Chondrocyte (in vitro differentiated cells): ENCODE measurements at places on chromosomes 16 and 17. TPM values are rescaled to one million over a fixed set of nuclear protein-coding genes. Genes with fewer than 3 reads are reported as not detected.
A peak's percentile ranks its signal among the peaks of the same experiment; 100 is the strongest.

GRCh38 chr17:55751720-55752250 lies 934 bp downstream of the PCTP start:
- H3K27ac ChIP-seq = peak overlapping the region; percentile 66
- peaks cover 20% of the 10 kb centered on the region for H3K4me1 ChIP-seq
- no peaks in the 10 kb centered on the region for H3K27me3 ChIP-seq
- peaks cover 1% of the 10 kb centered on the region for H3K36me3 ChIP-seq
- no peak for DNase-seq

DNA sequence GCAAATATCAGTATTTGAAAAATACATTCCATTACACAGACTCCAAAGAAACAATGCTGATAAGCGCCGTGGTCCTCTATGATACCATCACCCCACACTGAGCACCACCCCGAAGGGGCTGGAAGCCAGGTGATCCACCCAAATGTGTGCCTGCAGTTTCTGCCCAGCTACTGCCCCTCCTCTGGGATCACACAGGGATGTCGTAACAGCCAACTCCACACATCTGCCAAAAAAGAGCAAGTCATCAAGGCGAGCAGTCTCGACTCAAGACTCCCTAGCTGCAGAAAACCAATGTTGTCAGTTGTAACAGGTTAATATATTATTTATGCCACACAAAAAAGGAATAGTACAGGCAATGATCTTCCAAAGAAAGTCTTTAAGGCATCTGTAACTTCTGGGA lies 21.0 kb downstream of the CYB5D2 start:
- H3K4me1 ChIP-seq = peaks cover 19% of the 10 kb centered on the region
- no peaks in the 10 kb centered on the region for H3K27me3 ChIP-seq
- no peak overlapping the region for H3K4me3 ChIP-seq
- peak; percentile 17 for DNase-seq
- H3K36me3 ChIP-seq = peaks cover 30% of the 10 kb centered on the region

The LITAFD gene
- not detected in 3 replicates for total RNA-seq

DNA sequence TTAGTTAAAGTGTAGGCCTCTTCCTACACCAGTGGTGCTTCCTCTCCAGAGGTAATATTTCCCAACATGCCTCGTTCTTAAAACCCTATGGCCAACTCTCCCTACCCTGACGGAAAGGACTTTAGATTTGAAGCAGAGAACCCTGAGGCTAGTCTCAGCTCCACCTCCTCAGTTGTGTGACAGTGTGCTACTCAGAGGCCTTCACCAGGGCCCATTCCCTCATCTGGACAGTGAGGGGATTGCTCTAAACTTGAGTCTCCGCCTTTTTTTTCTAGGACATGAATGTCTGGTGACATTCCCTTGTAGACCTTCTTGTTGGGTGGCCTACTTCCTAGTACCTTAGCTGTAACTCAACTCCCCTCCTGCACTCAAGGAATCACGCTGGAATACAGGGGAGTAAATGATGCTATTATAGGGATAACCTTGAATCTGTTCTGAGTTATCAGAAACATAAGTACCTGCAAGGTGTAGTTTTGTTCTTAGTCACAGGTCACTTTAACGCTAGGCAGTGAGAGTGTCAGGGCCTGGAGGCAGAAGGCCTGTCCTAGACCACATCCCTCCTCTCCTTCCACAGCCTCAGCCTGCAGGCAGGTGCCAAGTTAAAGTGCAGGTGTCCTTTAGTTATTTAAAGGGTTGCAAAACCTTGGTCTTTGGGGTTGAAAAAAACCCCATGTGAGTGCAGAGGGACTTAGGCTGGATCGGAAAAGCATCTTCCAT lies 26.9 kb downstream of the LDHD start:
- peak; percentile 41 for DNase-seq
- no peak overlapping the region for H3K27ac ChIP-seq
- H3K27me3 ChIP-seq = no peaks in the 10 kb centered on the region
- H3K4me1 ChIP-seq = peaks cover 28% of the 10 kb centered on the region

- DNase-seq = no peak
- no peak overlapping the region for H3K27ac ChIP-seq
- H3K4me3 ChIP-seq = no peak overlapping the region
- H3K27me3 ChIP-seq = no peaks in the 10 kb centered on the region
- H3K36me3 ChIP-seq = no peaks in the 10 kb centered on the region
Observed at GRCh38 chr17:33874617-33875060, 380.4 kb upstream of the CCL2 start.

DNA sequence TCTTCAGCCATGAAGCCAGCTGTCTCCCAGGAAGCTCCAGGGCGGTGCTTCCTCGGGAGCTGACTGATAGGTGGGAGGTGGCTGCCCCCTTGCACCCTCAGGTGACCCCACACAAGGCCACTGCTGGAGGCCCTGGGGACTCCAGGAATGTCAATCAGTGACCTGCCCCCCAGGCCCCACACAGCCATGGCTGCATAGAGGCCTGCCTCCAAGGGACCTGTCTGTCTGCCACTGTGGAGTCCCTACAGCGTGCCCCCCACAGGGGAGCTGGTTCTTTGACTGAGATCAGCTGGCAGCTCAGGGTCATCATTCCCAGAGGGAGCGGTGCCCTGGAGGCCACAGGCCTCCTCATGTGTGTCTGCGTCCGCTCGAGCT lies 14.1 kb downstream of the STH start:
- no peak overlapping the region for H3K4me3 ChIP-seq
- H3K27me3 ChIP-seq = no peaks in the 10 kb centered on the region
- H3K27ac ChIP-seq = no peak overlapping the region

- H3K4me1 ChIP-seq = no peaks in the 10 kb centered on the region
- no peaks in the 10 kb centered on the region for H3K27me3 ChIP-seq
- no peak overlapping the region for H3K27ac ChIP-seq
- H3K36me3 ChIP-seq = no peaks in the 10 kb centered on the region
Observed at GRCh38 chr16:25978218-25978617, 286.5 kb downstream of the HS3ST4 start.

DNA sequence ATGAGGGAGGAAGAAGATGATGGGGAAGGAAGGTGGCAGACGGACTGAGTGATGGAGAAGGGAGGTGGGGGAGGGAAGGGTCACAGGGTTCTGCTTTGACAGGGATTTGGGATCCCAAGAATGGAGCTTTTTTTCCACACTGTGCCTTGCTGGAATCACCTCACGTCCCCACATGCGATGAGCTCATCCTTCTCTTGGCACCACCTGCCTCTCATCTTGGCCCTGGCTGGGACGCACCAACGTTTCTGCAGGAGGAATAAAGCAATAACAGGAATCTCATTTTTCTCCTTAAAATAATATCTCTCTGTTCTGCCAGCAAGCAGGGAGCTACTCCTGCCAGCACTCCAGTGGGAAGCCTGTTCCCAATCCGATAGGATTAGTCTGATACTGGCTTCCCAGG lies 47.8 kb downstream of the MEOX1 start:
- no peaks in the 10 kb centered on the region for H3K4me1 ChIP-seq
- H3K27ac ChIP-seq = no peak overlapping the region
- peaks cover 2% of the 10 kb centered on the region for H3K27me3 ChIP-seq
- H3K4me3 ChIP-seq = no peak overlapping the region
- no peaks in the 10 kb centered on the region for H3K36me3 ChIP-seq

The PLA2G10 gene
- total RNA-seq = not detected in 3 replicates

DNA sequence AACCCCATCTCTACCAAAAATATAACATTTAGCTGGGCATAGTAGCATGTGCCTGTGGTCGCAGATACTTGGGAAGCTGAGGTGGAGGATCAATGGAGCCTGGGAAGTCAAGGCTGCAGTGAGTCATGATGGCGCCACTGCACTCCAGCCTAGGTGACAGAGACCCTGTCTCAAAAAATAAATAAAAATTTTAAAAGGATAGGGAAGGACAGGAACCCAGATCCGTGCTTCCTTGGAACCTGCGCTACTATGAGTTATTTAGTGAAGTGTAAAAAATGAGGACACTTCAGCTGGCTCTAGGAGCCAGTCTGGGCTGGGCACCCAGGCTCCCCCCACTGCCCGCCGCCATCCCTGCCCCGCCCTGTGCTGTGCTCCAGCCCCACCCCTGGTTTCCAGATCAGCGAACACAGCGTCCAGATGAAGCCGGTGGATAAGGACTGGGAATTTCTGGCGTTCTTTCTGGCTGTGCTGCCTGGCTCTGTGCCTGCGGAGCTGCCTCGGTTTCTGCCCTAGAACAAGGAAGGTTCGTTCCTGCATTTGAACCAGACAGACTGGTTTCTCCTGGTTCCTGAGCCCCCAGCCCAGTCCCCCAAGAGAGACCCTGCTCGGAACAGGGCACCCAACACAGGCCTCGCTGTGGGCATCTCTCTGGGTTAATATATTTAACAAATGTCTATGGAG lies 18.5 kb downstream of the PLLP start:
- H3K27me3 ChIP-seq = no peaks in the 10 kb centered on the region
- DNase-seq = no peak
- no peak overlapping the region for H3K27ac ChIP-seq
- no peak overlapping the region for H3K4me3 ChIP-seq
- peaks cover 3% of the 10 kb centered on the region for H3K4me1 ChIP-seq

GRCh38 chr16:66121466-66121865 lies 245.0 kb upstream of the CDH5 start:
- H3K27ac ChIP-seq = peak overlapping the region; percentile 37
- peaks cover 15% of the 10 kb centered on the region for H3K4me1 ChIP-seq
- no peak overlapping the region for H3K4me3 ChIP-seq
- DNase-seq = no peak
- H3K36me3 ChIP-seq = no peaks in the 10 kb centered on the region

GRCh38 chr16:50265716-50266336 lies 525 bp upstream of the ADCY7 start:
- H3K36me3 ChIP-seq = no peaks in the 10 kb centered on the region
- peaks cover 4% of the 10 kb centered on the region for H3K27me3 ChIP-seq
- H3K4me1 ChIP-seq = peaks cover 23% of the 10 kb centered on the region
- H3K27ac ChIP-seq = peak overlapping the region; percentile 63

- no peaks in the 10 kb centered on the region for H3K36me3 ChIP-seq
- H3K4me3 ChIP-seq = no peak overlapping the region
- no peaks in the 10 kb centered on the region for H3K4me1 ChIP-seq
Observed at GRCh38 chr17:8341456-8341855, 1.8 kb downstream of the ODF4 start.

DNA sequence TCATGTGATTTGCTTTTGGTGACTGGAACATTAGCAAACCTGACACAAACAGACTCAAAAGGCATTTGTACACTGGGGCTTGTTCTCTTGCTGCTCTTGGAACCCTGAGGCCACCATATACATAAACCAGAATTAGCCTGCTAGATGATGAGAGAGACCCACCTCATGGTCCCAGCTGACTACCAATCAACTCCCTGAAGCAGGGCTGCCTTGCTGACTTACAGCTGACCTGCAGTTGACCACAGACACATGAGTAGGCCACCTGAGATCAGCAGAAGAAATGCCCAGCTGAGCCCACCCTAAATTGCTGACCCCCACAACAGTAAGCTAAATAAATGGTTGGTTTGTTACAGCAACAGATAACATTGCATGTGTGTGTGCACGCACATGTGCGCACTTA lies 28.7 kb downstream of the BRIP1 start:
- H3K27ac ChIP-seq = no peak overlapping the region
- H3K4me3 ChIP-seq = no peak overlapping the region
- no peaks in the 10 kb centered on the region for H3K27me3 ChIP-seq
- H3K4me1 ChIP-seq = peaks cover 16% of the 10 kb centered on the region
- peaks cover under 1% of the 10 kb centered on the region for H3K36me3 ChIP-seq

DNA sequence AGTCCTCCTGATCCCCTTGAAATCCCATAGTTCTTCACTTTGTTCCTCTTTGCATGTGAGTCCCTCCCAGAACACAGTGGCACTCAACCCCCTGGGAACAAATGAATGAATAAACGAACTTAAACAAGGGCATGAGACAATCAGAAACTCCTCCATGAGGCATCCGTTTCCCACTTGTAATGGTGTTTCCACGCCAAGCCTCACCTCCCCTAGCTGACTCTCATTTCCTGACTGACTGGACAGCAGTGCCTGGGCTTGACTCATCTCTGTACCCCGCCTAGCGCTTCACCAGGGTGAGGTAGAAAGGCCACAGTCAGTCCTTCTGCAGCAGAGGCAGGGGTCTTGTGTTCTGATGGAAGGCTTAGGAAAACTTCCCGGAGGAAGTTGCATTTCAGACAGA lies 14.2 kb downstream of the KIF1C start:
- H3K4me1 ChIP-seq = no peaks in the 10 kb centered on the region
- no peak overlapping the region for H3K27ac ChIP-seq
- no peak overlapping the region for H3K4me3 ChIP-seq
- no peaks in the 10 kb centered on the region for H3K27me3 ChIP-seq
- peaks cover 49% of the 10 kb centered on the region for H3K36me3 ChIP-seq

The MPV17L gene
- total RNA-seq = 0.94 to 3.8 TPM (median 3.5 TPM) in 3 replicates

The RNF222 gene
- total RNA-seq = not detected in 3 replicates

The KRTAP3-2 gene
- total RNA-seq = not detected in 3 replicates

The SYCE1L gene
- 3.1 to 4.0 TPM (median 3.9 TPM) in 3 replicates for total RNA-seq

DNA sequence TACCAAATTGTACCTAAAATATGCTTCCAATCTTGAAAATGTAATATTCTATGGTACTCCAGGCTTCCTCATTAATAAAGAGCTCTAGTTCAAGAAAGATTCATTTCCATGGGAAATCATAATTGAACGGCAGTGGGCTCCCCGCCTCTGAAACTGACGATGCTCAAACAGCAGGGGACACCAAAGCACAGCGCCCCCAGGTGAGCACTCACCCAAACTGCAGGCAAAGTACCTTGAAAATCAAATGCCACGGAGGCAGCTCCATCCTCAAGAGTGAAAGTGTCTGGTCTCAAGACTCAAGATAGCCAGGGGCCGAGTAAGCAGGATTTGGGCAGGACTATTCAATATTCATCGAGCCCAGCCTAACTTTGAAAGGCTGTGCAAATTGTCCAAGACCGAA lies 217.4 kb upstream of the TNRC6C start:
- H3K27me3 ChIP-seq = peaks cover 7% of the 10 kb centered on the region
- peaks cover 15% of the 10 kb centered on the region for H3K4me1 ChIP-seq
- DNase-seq = no peak

DNA sequence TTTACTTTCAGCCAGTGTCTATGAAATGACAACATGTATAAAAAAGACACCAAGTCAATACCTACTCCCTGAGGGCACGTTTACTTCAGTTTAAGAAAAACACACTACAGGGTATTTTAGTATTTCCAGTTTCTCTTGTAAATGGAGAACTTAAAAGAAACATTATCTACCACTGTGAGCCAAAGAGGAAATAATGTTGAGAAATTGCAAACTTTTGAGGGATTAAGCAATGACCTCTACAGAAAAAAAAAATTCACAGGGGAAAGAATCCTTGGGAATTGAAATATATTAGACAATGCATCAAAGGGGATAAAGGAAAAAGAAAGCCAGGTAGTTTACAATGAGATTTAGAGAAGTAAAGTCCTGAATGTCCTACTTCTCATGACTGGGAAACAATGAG lies 126.0 kb downstream of the KCNJ2 start:
- no peaks in the 10 kb centered on the region for H3K4me1 ChIP-seq
- H3K4me3 ChIP-seq = no peak overlapping the region
- H3K36me3 ChIP-seq = no peaks in the 10 kb centered on the region
- no peak overlapping the region for H3K27ac ChIP-seq

The CCL17 gene
- not detected in 3 replicates for total RNA-seq

DNA sequence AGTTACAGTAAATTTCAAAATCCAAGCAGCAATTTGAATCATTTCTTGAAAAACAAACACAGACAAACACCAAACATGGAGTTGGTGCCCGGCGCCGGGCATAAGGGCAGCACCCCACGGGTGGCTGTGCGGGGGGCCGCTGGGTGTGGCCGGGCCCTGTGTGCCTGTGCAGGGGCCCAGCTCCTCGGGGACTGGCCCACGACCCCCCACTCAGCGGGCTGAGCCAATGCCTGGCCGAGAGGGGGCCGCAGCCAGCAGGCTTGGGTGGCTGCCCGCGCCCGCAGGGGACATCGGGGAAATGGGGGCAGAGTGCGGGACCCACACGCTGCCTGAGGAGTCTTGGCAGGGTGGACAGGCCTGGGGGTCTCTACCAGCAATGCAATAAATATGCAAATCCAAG lies 12.8 kb upstream of the DUS1L start:
- DNase-seq = no peak
- H3K4me3 ChIP-seq = no peak overlapping the region
- no peak overlapping the region for H3K27ac ChIP-seq
